ENCODE measurements at places on chromosomes 2 and 18.

DNA sequence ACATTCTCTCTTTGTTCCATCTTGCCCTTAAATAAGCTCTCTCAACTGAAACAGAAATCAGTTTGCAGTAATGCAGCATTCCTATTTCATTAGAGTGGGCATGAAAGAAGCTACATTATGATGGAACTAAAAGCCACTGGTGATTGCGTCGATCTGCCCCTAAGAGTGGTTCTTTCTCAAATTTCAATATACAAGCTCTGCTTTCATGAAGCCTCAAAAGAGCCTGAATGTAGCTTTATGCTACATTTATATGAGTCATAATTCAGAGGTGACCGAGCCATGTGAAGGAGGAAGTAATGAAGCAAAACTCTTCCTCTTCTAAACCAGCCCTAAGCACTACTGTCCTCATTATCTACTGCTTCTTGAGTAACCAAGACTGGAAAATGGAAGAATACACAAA lies 64.8 kb upstream of the CYTIP start:
- ATAC-seq = no peak

DNA sequence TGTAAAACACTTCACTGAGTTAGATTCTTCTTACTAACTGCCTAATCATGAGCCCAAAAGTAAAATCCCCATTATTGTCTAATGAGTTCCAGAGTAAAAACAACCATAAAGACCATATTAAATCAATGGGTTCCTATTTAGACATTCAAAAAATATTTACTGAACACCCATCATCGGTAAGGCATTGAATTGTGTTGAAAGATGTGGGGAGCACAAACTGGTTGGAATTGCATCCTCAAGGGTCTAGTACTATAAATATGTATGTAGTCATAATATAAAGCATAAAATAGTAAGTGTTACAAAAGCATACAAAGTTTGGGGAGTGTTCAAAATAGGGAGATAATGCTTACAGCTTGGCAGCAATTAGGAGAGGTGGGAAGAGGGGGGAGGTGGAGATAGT lies 3.0 kb upstream of the MARCHF4 start:
- ATAC-seq = no peak

- ATAC-seq = no peak
Observed at GRCh38 chr18:26618135-26618534, 69.8 kb upstream of the KCTD1 start.

DNA sequence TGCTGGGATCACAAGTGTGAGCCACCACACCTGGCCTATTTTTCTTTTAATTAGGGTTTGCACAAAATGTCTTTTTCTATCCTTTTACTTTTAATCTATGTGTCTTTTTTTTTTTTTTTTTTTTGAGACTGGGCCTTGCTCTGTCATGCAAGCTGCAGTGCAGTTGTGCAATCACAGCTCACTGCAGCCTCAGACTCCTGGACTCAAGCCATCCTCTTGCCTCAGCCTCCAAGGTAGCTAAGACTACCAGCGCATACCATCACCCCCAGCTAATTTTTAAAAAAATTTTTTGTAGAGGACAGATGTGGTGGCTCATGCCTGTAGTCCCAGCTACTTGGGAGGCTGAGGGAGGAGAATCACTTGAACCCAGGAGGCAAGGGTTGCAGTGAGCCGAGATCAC lies 27.1 kb downstream of the ADCY3 start:
- no peak for ATAC-seq

DNA sequence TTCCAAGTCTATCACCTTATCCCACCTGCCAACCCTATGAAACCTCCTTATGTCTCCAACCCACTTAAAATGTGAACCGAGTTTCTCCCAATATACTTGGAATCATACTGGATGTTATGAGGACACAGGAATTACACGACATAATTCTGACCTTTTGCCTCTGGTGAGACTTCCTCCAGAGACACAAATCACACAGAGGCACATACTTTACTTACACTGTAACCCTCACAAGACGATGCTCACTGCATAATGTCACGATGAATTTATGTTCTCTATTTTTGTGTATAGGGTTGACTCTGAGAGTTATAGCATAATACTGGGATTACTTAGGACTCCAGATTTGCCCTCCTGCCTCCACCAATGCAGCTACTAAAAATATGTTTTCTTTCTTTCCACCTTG lies 28.0 kb upstream of the SETBP1 start:
- ATAC-seq = no peak

- peak; percentile 67 for ATAC-seq
Observed at GRCh38 chr2:26521054-26521912, 43.4 kb upstream of the OTOF start.

GRCh38 chr2:200748779-200749178 lies 62.9 kb upstream of the BZW1 start:
- no peak for ATAC-seq

DNA sequence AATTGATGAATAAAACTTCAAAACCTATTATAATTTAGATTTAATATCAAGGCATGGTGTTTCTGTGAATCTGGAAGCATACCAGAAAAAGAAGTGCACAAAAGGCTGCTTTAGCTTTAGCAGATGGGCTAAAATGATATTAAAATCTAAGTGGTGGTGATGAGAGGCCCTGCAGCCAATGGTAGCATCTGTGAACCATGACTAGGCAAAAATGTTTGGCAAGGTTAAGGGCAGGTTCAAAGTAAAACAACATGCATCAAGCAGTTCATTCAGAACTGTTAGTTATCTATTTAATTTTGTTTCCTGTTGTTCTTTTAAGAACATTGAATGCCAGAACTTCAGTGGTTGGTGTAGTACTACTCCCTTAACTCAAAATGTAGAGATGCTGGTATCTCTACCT lies 1736.9 kb upstream of the CELF4 start:
- ATAC-seq = no peak

DNA sequence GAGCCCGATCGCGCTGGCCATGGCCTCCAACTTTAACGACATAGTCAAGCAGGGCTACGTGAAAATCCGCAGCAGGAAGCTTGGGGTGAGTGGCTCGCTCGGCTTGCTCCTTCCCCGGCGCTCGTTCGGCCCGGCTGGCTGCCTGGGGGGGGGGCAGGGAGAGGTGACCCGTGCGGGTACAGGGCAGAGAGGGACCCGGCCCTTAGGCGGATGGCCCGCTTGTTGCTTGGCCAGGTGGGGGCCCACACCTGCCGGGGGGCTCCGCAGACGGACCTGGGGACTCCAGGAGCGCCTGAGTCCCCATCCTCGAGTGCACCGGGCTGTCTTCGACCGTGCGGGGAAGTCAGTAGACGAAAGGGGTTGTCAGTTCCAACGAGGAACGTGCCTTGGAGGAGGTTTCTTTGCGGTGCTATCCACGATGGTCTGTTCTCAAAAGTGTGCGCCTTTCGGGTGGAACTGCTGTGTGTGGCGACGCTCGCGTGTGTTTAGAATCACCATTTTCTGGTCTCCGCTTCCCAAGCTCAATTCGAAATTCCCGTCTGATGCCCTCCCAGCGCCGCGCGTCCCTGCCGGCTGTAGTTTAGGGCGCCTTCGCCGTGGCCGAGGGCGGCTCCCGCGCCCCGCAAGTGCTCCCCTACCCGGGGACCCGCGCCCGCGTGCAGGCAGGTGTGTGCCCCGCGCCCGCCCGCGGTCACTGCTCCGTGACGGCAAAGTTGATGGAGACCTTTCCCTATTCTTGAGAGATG lies 711 bp downstream of the DOK6 start:
- ATAC-seq = peak; percentile 40

GRCh38 chr2:169955940-169956339 lies 128.7 kb downstream of the UBR3 start:
- ATAC-seq = no peak

DNA sequence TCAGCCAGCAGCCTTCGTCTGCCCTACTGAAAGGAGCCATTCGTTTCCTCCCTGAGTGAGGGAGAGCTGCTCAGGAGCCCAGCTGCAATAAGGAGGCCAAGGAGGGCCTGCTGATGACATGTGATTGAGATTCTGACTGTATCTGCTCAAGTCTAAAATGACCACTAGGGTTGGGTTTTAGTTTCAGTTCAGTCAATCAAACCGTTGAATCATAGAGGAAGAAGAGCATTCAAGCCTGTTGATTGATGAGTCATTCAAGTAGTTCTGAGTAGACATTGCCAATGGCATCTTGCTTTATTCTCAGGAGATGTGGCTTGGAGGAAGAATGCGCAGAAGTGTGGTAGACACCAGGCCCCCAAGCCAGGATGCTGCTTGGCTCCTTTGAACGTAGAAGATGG lies 19.9 kb upstream of the BCL2L11 start:
- ATAC-seq = no peak

DNA sequence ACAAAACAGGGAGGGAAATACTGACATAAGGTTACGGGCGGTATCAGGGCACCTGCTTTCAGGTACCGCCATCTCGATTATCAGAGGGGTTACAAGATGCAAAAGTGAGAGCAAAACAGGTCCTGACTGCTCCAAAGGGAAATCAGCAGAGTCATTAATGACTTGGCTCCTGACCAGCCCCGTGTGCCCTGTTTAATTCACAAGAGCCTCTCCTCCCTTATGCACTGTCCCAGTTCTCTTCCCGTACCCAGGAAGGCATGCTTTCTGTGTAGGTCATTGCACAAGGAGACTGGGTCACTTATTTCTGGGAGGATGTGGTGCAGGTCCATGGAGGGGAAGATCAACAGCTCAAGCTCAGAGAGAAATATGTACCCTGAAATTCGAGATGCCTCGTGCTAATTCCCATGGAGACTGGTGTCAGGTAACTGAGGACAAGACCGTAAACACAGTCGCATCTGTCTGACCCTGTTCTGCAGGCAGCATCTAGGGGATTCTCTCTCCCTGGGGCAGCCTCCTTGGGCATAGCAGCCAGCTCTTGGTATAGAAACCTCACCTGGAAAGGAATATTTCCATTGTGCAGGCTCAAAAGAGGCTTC lies 79.9 kb downstream of the HNRNPLL start:
- peak; percentile 11 for ATAC-seq

GRCh38 chr2:196962325-196962724 lies 35.8 kb upstream of the PGAP1 start:
- ATAC-seq = no peak

- no peak for ATAC-seq
Observed at GRCh38 chr2:128284841-128285240, 33.8 kb downstream of the HS6ST1 start.

GRCh38 chr18:48132797-48133655 lies 202.6 kb upstream of the SMAD2 start:
- no peak for ATAC-seq

DNA sequence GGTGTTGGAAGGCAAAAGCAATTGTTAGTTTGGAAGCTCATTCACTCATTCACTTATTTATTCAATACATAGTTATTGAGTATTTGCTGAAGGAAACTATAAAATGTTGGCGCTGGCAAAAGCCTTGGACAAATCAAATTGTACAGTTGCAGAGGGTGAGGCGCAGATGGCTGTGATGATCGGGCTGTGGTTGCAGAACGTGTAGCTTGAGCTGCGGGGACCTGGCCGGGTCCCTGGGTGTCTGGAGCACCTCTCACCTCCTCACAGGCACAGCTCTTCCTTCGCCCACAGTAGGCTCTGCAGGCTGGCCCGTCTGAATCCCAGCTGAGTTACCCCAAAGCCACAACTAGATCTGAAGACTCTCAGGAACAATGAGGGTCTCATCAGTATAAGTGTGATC lies 72.7 kb downstream of the LDLRAD4 start:
- ATAC-seq = no peak

DNA sequence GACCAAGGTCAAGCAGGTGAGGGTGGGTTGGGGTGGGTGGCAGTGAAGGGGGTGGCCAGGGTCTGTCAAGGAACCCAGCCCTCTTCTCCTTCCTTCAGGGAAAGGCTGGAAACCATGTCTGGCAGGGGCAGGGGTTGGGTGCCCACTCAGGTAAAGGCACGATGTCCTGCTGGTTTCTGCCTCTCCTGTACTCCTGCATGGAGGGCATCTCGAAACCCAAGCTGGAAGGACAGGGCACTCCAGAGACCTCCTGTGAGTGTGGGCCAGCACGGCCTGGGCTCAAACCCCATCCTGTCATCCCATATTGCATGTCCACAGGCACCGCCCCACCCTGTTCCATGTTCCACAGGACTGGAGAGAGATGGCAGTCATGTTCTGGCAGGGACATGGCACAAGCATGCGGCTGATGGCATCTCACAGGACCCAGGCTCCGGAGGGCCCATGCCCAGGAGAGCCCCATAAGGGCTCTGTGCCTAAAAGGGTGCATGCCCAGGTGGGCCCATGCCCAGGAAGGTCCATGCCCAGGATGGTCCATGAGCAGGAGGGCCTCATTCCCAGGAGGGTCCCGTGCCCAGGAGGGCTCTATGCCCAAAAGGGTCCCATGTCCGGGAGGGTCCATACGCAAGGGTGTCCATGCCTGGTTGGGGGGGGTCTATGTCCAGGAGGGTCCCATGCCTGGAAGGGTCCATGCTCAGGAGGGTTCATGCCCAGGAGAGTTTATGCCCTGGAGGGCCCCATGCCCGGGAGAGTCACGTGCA lies 6.4 kb downstream of the GPR35 start:
- no peak for ATAC-seq

- no peak for ATAC-seq
Observed at GRCh38 chr2:198347946-198348345, 543.6 kb downstream of the PLCL1 start.

GRCh38 chr18:79504034-79504433 lies 108.3 kb downstream of the NFATC1 start:
- no peak for ATAC-seq

DNA sequence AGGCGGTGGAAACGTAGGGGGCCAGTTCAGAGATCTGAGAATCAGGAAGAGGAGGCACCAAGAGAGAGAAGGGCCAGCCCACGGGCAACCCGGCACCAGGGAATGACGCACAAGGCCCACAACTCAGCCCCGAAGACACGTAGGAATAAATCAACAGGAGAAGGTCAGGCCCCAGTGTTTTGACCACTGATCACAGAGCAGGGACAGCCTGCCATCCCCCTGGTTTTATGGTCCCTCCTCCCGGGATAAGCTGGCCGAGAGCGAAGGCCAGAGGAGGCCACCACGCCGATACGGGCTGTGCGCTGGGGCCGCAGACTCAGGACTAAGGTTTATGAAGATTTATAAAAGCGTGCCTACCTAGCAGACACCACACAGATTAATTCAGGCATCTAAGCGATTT lies 341.4 kb downstream of the ZNF516 start:
- ATAC-seq = no peak

GRCh38 chr2:235049069-235049468 lies 97.3 kb downstream of the SH3BP4 start:
- ATAC-seq = no peak

DNA sequence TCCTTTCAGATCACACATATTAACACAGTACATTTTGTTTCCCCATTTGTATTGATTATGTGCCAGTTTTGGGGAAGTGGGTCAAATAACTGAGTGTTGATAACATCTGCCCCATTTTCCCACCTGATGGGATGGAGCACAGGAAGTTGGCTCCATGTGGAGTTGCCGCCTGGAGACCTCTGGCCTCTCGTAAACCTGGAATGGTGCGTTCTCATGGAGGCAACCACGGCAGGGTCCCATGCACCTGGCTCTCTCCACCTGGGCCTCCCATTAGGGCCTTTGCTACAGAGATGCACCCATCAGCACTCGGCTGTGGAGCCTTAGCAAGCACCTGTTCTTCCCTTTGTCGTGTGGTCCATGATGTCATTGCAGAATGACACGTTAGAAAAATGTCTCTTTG lies 130.6 kb downstream of the MBP start:
- ATAC-seq = no peak

- ATAC-seq = no peak
Observed at GRCh38 chr2:237413777-237414661, at the start of gene COL6A3. COL6A3 (minus strand) TSS chr2:237414164; CDS start chr2:237396817, 17,347 bp downstream.

- peak; percentile 21 for ATAC-seq
Observed at GRCh38 chr2:238160206-238161129, 1.7 kb downstream of the ERFE start.

- no peak for ATAC-seq
Observed at GRCh38 chr2:228247335-228247734, 65.8 kb upstream of the SPHKAP start.

- ATAC-seq = no peak
Observed at GRCh38 chr2:241762321-241762932, 14.2 kb upstream of the GAL3ST2 start.

GRCh38 chr2:105665480-105665879 lies 79.2 kb upstream of the NCK2 start:
- no peak for ATAC-seq
